ENCODE measurements at places on chromosomes 5 and 9.

DNA sequence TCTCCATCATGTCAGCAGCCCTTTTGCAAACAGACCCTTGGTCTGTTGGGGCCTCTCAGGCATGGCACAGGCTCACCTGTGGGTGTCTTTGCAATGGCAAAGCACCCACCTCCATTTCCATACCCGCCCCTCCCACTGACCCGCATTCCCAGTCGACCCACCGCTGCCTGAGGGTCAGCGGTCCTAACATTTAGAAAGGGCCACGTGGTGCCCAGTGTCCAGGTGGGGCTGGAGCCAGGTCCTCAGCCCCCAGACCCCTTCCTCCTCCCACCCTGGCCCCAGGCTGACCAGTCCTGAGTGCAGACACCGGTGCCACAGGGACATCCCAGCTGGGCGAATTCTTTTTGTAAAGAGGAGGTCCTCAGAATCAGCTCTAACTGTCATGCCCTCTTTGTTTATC lies 43.3 kb upstream of the CEP72 start:
- DNase-seq: no peak

- no peak for DNase-seq
Measured at GRCh38 chr9:133256686-133257091, 18.3 kb downstream of the ABO start.

DNA sequence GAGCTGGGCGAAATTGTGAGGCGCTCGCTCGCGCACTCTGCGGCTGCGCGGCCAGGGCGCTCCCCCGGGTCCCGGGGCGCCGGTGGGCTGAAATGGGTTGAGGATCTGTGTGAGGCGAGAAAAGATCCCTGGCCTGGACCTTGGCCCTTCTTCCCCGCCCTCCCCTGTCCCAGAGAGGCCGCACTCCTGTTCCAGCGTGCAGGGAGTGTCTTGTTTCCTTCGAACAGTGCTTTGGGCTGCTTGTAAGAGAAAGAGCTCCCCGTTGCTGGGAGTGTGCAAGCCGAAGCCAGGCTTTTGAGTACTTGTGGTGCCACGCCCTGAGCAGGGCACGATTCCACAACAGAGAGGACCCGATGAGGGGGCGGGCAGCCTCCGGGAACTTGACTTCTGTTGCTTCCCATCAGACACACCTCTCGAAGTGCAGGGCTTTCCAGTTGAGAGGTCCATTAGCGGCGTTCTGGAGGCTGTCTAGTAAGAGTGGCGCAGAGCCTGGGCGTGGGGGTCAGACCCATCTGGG lies 535 bp downstream of the DOLPP1 start:
- no peak for DNase-seq

DNA sequence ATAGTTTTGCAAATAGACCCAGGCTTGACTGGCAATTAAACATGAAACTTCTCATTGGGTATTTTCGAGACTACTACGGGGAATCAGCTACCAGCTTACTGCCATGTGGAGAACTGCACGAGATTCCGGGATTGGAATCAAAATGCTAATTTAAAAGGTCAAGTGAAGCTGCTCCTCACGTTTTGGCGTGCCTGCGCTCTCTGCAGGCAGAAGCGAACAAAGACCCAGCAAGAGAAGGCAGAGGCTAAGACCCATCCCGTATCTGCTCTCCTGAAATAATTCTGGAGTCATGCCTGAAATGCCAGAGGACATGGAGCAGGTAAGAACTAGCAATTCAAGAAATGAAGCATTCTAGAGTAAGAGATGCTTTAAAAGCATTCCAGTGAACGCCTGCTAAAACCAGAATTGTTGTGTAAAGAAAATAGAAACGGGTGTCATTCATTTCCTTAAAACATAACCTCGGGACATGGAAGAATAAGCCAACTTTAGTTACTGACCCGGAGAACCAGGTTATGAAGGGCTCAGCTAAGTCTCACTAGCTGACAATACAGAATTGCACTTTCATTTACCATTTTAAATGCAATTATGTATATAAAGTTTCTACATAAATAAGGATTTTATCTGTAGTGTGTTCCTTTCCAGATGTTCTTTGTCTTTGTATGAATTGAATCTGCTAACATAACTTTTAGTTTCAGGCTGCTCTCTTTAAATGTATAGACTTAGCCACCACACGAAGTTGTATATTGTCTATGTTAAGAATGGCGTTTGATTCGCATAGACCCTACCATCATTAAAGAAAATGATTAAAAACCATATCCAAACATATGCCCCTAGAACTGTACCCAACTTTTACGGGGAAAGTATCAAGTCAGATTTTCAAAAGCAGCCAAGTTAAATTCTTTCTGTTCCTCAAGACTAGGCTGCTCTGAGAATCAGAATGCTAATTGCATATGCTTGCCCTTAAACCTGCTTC lies 2.0 kb upstream of the MAT2B start:
- DNase-seq: peak; percentile 75

DNA sequence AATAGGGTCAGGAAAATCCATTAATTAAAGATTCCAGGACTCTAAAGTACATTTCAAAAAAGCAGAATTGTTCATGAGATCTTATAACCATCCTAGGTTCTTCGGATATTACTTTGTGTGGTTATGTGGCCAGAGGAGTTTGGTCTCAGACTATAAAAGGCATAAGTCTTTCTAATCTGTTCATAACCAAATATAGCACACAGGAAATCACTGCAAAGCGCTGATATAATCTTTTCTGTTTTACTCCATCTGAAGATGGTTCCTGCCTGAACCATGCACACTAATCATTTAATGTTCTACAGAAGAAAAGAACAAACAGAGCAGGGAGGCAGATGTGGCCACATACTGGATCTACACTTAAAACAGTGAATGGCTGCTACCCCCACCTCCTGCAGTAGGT lies 182.8 kb downstream of the SEMA5A start:
- DNase-seq: no peak

- DNase-seq: no peak
Measured at GRCh38 chr5:107388141-107388861, 282.4 kb downstream of the EFNA5 start.

- no peak for DNase-seq
Measured at GRCh38 chr5:10524376-10525123, 39.3 kb upstream of the ANKRD33B start.

DNA sequence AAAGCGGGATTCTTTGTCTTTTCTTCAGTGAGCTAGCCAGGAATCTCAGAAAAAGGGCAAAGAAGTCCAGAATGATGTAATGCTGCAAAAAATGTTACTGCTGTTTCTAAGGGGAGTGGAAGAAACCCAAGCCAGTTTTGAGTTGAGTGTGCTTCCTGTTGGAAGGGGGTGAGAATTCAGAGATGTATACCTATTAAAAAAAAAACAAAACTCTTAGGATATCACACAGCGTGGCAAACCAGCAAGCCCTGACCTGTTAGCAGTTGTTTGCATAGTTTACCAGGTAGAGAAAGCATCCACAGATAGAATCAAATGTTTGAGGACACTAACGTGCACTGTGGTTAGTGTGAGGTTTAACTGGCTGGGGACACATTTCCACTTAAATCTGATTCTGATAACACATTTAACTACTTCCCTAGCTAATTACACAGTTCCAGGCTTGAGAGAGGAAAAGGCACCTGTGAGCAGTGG lies 11.4 kb downstream of the BASP1 start:
- no peak for DNase-seq

DNA sequence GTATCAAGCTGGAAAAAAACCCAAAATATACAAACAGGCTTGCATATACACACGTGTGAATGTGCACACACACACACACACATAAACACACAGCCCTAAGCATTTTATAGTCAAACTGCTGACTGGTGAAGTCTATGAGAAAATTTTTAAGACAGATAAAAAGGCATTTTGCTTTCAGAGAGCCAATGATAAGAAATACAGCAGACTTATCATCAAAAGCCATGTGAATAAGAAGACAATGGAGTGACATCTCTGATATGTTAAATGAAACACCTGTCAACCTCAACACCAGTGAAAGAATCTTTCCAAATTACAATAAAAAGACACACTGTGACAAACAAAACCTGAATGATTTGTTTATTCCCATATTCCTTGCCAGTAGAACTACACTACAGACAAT lies 233.3 kb downstream of the CDH9 start:
- DNase-seq: no peak

GRCh38 chr5:95715799-95716461 lies 15.2 kb upstream of the RHOBTB3 start:
- DNase-seq: no peak

- DNase-seq: no peak
Measured at GRCh38 chr5:43010935-43011315, 29.2 kb downstream of the ANXA2R start.

- no peak for DNase-seq
Measured at GRCh38 chr5:135449644-135450043, 2.5 kb upstream of the DCANP1 start.

DNA sequence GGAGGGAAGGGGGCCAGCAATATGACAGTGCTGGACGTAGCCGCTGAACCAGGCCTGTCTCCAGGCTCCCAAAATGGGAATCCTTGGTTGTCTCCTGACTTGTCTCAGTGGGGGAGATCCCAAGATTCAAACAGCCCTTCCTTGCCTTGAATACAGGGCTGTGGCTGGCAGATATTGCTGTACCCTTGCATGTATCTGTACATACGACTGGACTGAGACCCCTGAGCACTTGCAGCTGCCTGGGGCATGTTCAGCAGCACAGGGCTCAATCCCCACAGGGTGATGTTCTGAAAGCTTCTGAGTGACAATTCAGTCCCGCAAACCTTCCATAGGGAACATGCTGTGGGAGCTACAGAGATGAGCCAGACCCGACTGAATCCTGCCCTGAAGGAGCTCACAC lies 13.3 kb downstream of the OR13J1 start:
- DNase-seq: no peak

- DNase-seq: no peak
Measured at GRCh38 chr5:87327998-87328397, 60.3 kb downstream of the RASA1 start.

GRCh38 chr5:154053468-154053867 lies 14.7 kb downstream of the MFAP3 start:
- no peak for DNase-seq

DNA sequence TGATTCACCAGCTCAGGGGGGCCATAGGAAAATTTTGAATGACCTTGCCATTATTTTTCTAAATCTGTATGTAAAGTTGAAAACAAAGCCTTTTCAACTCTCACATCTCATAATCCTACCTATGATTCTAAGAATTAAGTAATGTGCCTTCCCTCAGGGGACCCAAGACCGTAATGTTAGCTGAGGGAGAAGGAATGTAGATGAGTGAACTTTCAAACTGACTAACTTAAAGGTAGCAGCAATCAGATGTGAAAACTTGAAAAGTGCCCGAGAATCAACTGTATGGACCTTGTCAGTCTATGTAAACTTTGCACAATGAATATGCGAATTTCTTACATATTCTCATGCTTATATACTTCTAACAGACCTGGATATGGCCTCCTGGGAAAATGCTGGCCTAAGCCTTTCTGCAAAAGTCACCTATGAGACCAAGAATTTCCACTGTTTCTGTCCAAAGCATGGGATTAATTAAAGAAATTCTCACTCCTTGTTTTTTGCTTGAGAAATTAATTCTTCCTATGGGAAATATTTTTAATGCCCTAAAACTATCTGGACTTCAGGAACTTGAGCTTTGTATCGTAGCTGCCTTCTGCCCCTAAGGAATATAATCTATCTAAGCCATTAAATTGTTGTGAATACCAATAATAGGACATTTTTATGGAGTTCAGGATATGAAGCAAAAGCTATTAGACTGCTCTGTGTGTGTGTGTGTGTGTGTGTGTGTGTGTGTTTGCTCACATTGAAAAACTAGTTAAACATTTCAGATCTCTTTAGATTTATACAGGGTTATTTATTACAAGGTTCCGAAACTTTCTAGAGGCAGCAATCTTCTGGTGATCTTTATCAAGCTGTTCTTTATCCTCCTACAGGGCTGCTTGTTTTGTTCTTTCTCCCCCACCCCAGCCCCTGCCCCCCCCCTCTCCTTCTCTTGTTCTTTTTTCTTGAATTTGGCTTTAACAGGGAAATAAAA lies 169.1 kb upstream of the CLINT1 start:
- DNase-seq: no peak

DNA sequence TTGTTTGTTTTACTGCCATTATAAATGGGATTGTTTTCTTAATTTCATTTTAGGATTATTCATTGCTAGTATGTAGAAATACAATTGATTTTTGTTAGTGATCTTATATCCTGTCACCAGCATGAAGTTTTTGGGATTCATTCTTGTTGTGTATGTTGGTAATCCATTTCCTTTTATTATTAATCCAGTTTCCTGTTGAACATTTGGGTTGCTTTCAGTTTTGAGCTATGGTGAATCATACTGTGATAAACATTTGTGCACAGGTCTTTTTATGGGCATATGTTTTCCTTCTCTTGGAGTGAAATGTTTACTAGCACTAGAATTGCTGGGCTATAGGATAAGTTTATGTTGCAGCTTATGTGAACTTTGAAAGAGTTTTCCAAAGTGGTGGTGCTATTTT lies 69.6 kb downstream of the MAN2A1 start:
- DNase-seq: no peak

- no peak for DNase-seq
Measured at GRCh38 chr9:104536756-104537155, at the start of gene OR13C3. Gene OR13C3, minus strand, starts transcription at chr9:104536856. Its CDS starts 133 bp downstream, at chr9:104536723.

DNA sequence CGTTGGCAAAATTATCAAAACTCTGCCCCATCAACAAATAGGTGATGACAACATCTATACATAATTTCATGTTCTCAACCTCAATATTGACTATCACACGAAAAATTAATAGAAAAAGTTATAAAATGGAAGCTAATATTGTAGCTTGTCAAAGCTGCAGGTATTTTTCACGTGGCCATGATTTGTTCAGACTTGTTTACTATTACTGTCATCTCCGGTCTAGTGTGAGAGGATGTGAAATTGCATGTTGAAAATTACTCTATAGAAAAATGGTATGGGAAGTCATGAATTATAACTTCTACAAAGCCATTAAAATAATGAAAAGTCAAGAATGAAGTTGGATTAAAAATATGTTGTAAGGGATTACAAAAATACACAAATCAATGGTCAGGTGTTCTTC lies 385.8 kb downstream of the PTPRD start:
- DNase-seq: no peak

GRCh38 chr9:79233542-79233941 lies 338.2 kb upstream of the TLE4 start:
- no peak for DNase-seq

GRCh38 chr9:85248514-85249312 lies 493.0 kb downstream of the AGTPBP1 start:
- no peak for DNase-seq

GRCh38 chr9:118529624-118530214 lies 825.5 kb downstream of the TLR4 start:
- DNase-seq: no peak
